Small intestine (tissue), 16 donors: ENCODE measurements at places on chromosomes 13 and 19. TPM values are rescaled to one million over a fixed set of nuclear protein-coding genes. Genes with fewer than 3 reads are reported as not detected.

- DNase-seq, result peak; percentile 61
Observed at GRCh38 chr13:36297366-36298338, at the start of gene CCDC169. CCDC169 (minus strand) TSS chr13:36297814; CDS start chr13:36297719, 95 bp downstream.

GRCh38 chr19:41945135-41945766 lies 13.9 kb downstream of the RABAC1 start:
- DNase-seq, result no peak

- DNase-seq, result no peak
Observed at GRCh38 chr19:35332817-35333216, 3.8 kb downstream of the CD22 start.

GRCh38 chr13:85661675-85662074 lies 137.5 kb downstream of the SLITRK6 start:
- no peak for DNase-seq

CEACAM21 gene
- not detected for polyA plus RNA-seq
